ENCODE measurements at places on chromosomes 1 and 21.

DNA sequence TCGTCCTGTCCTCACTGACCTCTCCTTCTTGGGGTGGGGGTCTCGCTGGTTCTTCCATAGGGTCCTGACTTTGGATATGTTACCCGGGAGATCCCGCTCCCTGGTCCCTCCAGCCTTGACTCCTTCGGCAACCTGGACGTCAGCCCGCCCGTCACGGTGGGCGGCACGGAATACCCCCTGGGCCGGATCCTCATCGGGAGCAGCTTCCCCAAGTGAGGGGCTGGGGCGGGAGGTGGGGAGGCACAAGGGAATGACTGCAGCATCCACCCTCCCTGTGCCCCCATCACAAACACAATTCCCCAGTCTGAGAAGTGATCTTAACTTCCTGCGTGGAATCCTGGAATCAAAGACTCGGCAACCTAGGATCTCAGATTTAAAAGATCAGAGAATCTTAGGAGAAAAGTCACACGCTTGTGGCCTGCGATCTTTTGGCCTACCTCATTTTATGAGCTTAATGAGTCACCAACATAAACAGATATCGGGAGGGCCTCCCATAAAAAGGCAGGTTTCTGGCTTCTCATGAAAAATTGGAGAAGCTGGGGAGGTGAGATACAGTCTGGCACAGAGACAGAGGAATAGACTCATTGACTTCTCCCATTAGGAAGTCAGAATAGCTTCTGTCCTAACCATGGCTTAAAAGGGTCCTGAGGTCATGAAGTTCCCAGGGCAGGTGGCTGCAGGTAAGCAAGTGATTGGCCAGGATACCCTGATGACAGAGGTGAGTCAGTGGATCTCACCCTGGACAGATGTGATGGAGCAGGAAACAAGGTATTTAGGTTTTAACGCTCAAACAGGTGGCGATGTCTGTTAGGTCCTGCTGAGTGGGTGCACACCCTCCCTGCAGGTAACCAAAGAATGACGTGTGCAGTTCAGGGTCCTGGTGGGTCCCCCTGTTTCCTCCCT, 15.9 kb upstream of the PADI3 start:
- DNase-seq: peak; percentile 91

DNA sequence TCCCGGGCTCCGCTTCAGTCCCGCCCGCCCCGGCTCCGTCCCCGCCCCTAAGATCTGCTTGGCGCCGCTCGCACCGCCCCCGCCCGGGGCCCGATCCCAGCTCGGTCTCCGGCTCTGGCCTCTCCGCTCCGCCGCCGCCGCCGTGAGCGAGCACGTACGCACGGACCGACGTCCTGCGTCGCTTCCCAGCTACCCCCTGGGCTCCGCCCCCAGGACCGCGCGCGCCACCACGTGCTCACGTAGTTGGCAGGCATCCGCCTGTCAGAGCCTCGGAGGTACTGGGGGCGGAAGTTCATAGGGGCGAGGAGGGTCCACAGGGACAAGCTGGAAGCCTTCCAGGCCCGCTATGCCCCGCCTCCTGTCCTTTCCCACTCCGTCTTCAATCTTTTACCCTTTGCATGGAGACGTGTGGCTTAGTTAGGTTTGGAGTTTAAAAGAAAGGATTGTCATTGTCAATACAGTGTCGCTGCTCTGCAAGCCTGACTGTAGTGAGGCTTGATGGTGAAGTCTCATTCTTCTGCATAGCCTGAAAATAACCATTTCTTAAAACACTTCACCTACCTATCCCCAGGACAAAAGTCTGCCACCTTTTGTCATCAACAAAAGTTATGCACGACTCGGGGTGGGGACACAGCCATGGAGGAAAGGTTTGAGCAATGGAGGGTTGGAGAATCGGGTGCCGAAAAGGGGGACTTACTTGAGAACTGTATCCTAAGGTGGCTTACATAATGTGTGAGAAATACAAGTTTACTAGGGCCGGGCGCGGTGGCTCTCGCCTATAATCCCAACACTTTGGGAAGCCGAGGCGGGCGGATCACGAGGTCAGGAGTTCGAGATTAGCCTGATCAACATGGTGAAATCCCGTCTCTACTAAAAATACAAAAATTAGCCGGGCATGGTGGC, at the start of gene CLK2:
Gene CLK2 (minus strand): TSS at position 162 of the 903 bp plus-strand sequence. CDS start 2,527 bp downstream, outside the sequence.
- DNase-seq: peak; percentile 99

GRCh38 chr1:86018283-86018923, 138.2 kb downstream of the COL24A1 start:
- peak; percentile 69 for DNase-seq

- DNase-seq: no peak
These were observed 35.5 kb downstream of the MAN1C1 start for GRCh38 chr1:25651824-25652741.

GRCh38 chr21:46561445-46562090, 43.3 kb downstream of the S100B start:
- no peak for DNase-seq

DNA sequence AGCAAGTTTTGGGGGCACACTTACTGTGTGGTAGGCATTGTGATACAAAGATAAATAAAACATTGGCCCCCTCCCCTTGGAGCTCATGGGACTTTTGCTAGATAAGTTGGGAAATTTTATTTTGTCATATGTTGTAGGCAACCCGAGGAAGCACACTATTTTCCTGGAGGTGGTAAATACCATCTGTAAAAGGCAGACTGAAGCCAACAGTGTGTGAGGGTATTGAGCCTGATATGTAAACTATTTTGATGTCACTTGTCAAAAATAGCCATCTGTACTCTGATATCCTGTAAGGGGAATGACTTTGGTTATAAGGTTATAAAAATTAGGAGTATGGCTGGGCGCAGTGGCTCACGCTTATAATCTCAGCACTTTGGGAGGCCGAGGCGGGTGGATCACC, 30.6 kb downstream of the VANGL2 start:
- no peak for DNase-seq

DNA sequence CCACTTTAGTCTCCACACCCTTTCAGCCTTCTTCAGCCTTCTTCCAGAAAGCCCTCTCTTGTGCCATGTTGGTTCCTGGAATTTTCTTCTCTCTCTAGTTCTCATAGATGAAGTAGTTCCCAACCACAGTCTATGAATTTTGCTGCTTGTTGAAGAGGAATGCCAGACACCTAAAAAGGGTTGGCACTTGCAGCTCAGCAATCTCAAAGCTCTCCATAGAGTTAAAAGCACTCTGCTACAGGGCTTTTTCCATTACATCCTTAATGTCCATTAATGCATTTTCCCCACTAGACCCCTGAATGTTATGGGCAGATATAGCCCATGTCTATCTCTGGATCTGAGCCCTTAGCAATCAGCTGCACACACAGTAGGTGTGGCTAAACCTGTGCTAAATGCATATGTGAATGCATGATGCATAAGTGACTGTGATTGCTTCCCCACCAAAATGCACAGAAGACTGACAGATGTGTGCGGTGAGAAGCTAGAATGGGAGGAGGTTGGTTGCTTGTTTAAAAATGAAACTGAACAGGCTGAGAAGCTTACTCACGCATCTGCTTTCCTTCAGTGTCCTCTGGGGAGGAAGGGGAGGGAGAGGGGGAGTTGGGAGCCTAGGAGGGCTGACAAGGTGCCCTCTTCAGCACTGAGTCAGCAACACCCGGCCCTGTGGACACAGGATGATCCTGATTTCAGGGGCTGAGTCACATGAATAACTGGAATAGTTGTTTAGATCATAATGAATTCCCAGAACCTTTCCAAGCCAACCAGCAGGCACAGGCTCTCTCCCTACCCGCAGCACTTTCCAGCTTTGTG, 146.1 kb upstream of the FGGY start:
- peak; percentile 87 for DNase-seq

- DNase-seq: no peak
These were observed 55.5 kb upstream of the GALNT2 start for GRCh38 chr1:230011333-230012092.

DNA sequence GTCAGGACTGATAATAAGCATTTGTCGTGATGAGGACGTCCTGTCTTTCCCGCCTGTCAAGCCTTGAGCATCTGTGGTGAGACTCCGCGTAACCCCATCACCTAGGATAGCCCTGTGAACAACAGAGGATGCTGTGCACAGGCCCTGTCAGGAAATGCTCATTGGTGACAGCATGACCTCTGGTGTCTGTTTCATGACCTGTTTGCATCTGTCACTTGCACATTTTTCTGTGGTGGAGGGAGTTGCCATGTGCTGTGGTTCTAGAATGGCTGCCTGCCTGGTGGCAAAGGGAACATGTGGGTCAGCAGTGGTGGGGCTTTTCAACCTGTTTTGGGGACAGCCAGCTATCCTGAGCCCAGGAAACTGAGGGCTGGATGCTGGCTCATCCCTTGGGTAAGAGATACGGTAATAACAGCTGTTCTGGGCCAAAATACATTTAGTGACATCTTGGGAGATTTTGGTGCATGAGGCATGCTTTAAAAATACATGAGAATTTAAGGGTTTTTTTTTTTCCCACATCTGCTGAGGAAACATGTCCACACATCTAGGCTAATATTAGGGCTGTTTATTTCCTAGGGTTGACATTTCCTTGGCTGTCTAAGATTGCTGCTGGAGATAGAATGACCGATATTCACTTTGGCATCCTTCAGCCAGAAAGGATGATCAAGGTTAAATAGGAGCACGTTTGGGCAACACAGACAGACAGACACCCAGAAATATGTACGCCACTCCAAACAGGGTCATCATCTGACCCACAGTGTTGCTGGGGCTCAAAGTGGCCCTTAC, 52.9 kb downstream of the KCNC4 start:
- DNase-seq: peak; percentile 40

- no peak for DNase-seq
These were observed 54.2 kb upstream of the EPS8L3 start for GRCh38 chr1:109817881-109818270.

DNA sequence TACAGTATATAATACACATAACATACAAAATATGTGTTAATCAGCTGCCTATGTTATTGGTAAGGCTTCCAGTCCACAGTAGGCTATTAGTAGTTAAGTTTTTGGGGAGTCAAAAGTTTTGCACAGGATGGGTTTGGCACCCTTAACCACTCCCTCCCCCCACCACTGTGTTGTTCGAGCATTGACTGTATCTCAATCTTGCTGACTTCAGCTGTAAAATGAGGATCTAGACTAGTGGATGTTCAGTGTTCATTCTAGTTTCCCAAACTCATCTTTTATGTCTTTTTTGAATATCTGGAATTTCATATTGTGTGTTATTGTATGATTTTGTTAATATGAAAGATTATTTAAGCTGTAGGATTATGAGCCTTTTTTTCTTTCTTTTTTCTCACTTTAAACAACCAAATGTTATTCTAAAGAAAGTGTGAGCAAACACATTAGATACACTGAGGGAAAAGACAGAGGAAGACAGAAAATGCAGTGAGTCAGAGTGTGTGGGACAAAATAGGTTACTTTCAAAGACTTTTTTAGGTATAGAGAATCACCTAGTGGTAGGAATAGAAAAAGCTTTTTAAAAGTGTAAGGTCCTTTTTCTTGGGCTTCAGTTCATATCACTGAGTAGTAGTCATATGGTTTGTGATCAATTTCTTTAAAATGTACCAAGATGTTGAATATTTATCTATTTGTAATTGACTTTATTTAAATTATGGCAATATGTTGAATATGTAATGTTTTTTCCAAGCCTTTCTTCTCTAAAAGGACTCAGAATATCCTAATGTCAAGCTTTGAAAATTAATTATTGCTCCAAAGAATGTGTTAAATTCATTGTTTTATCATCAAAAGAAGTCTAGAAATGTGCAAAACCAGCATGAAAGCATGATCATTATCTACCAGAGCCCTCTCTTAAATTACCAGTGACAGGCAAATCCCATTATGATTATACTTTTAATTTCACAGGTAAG, 17.9 kb upstream of the CENPF start:
- peak; percentile 83 for DNase-seq

GRCh38 chr1:173297798-173298391, 90.8 kb upstream of the TNFSF4 start:
- DNase-seq: no peak

GRCh38 chr1:228944935-228945371, 209.7 kb downstream of the RHOU start:
- no peak for DNase-seq

GRCh38 chr1:51621161-51621560, 4.3 kb downstream of the OSBPL9 start:
- DNase-seq: no peak

Measured in DMS53 (cell line).